ENCODE measurements at places on chromosomes 3 and 15. TPM values are rescaled to one million over a fixed set of nuclear protein-coding genes. Genes with fewer than 3 reads are reported as not detected.

The ARRDC4 gene
- total RNA-seq, result 24.0 TPM

The C2CD4A gene
- not detected for total RNA-seq

The PLCL2 gene
- total RNA-seq, result 12.2 TPM

The AHSG gene
- not detected for total RNA-seq

The DNAH12 gene
- total RNA-seq, result 0.06 TPM

GRCh38 chr15:59174835-59175831, 31.5 kb upstream of the LDHAL6B start:
- DNase-seq, result no peak

- DNase-seq, result no peak
Observed at GRCh38 chr3:105062853-105063252, 303.9 kb upstream of the ALCAM start.

GRCh38 chr15:41523097-41523496, 9.5 kb upstream of the LTK start:
- DNase-seq, result no peak

GRCh38 chr3:184110316-184110725, 13.5 kb downstream of the HTR3E start:
- no peak for DNase-seq

DNA sequence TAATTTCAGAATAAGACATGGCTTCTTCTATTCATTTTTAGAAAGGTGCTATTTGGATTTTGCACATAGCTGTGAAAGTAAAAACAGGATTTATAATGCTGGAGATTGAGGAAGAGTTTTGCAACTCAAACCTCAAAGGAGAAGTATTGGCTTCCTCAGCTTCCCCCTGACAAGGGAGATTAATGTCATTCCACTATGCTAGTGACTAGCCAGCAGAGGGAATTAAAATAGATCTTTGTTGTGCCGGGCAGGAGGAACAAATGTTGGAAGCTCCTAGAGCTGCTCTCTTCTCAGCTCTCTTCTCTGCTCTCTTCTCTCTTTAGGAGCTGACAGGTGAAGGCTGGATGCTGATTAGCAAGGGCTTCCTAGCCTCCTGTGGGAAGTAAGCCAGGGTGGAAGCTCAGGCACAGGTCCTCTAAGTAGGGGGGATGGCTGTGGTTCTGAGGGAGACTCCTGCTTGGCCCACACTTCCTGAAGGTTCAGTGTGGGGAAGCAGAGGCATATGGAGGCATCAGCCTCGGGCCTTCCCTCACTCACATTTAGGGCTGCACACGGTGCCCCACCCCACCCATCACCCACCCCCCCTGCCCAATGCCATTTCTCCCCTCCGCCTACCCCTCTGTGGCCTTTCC, 29.6 kb downstream of the CX3CR1 start:
- DNase-seq, result no peak

DNA sequence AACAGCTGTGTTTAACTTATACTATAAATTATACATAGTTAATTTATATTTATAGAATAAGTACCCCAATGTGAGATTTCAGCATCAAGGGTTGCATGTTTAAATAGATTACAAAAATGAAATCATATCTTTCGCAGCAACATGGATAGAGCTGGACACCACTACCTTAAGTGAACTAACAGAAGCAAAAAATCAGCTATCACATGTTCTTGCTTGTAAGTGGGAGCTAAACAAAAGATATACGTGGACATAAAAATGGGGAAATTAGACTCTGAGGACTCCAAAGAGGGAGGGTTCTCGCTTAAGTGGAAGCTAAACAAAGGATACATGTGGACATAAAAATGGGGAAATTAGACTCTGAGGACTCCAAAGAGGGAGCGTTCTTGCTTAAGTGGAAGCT, 626.5 kb upstream of the DPPA4 start:
- DNase-seq, result no peak

- no peak for DNase-seq
Observed at GRCh38 chr3:143881095-143881494, 32.8 kb upstream of the SLC9A9 start.

DNA sequence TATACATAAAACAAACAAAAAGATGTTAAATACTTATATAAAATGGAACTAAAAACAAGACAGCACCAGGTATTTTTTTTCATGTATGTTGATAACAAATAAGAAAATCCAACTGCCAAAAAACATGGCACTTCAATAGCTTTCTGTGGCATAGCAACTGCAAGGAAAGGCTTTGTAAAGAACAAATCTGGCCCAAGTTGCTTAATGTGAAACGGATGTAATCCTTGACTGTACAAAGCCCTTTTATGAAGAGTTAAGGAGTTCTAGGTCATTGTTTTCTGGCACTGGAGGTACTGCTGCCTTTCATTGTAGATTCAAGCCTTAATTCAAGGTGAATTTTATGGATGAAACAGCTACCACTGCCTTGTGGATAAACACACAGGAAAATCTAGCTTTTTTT, 68.8 kb upstream of the SLC12A8 start:
- no peak for DNase-seq

DNA sequence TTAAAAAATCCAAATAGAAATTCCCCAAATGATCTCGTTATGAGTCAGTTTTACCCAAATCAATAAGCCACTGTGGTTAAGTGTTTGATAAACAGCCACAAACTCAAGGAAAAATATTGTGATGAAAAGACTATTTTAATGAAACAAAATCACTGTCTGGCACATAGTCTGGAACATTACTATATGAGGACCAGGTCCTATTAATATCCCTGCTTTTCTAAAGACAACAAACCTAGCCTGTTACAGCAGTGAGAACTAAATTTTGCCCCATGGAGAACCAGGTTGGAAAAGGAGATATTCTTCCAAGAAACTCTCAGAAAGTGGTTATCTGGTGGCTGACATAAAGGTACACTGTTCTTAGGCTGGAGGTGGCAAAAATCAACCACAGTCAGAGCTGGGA, 27.7 kb upstream of the ZNF385D start:
- DNase-seq, result no peak

- DNase-seq, result no peak
Observed at GRCh38 chr3:41711651-41712050, 250.3 kb downstream of the ULK4 start.

- DNase-seq, result no peak
Observed at GRCh38 chr15:85619992-85620689, 174.6 kb downstream of the KLHL25 start.

GRCh38 chr3:44886561-44886960, 12.2 kb downstream of the TGM4 start:
- DNase-seq, result no peak

- no peak for DNase-seq
Observed at GRCh38 chr3:98964784-98965183, 63.3 kb upstream of the DCBLD2 start.

- DNase-seq, result no peak
Observed at GRCh38 chr15:76253691-76254473, 57.4 kb downstream of the ETFA start.

GRCh38 chr3:6444888-6445658, 415.8 kb upstream of the GRM7 start:
- DNase-seq, result no peak

DNA sequence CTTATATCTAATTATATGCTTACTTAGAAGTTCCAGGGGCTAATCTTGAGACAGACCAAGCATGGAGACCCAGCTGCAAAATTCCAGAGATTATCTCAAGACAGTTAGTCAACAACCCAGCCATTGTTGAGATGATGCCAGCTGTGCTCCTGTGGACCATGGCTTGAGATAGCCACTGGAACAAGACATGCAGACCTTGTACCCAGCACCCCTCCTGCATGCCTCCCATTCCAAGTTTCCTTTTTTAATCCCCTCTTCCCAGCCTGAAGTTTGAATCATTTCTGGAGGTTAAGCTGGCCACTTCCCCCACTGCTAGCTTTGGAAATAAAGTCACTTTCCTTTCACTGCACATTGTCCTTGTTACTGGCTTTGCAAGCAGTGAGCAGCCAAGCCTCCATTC, 53.8 kb downstream of the IMPG2 start:
- no peak for DNase-seq

Measured in mesenteric fat pad (tissue), 1 donor.